ENCODE measurements at places on chromosomes 7 and 10.

DNA sequence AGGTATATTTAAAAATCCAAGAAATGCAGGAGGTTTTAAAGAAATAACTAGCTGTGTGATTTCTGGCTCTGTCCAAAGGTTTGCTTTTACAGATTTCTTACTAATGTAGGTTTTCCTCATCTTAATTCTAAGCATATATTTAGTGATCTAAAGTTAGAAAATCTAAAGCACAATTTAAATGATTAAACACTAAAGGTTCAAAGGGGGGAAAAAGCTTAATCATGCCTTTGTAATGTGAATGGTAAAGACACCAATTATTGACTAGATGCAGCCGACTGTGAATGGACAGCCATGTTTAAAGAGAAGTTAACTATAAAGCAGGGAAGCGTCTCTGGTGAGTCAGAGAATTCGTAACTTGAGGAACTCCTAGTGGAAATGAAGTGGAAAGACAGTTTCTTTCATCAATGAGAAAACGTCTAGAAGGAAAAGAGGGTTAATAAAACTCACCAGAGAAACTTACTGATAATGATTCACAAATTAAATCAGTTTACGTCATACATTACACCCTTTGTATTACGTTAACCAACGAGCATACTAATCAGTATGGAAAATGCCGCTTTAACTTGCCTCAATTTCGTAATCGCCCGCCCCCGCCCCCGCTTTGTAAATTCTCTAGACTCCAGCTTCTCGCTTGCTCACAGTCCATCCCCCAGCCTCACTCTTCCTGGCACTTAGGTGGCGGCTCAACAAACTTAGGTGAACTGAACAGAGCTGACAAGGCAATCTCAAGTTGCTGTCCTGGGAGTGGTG, 1.1 kb upstream of the HBP1 start:
- DNase-seq: no peak

GRCh38 chr10:104259456-104259855, 4.8 kb downstream of the GSTO1 start:
- no peak for DNase-seq

- DNase-seq: no peak
These were observed 1164.0 kb upstream of the CELF2 start for GRCh38 chr10:9853405-9854355.

DNA sequence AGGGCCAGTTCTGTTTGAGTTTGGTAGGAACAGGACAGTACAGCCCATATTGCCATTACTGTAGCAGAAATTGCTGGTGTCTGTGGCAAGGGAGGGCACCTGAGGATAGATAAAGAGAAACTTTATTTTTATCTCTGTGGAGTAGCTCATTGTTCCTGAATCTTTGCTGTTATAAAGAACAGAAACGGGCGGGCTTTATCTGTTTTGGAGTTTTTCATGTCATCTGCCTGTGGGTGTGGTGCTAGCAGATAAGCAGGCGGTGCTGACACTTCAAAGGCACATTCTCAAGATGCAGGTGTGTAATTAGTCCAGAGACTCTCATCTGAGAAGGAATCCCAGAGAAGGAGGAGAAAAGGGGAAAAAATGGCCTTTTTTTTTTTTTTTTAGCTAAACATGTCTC, 11.5 kb downstream of the ZNF273 start:
- no peak for DNase-seq

DNA sequence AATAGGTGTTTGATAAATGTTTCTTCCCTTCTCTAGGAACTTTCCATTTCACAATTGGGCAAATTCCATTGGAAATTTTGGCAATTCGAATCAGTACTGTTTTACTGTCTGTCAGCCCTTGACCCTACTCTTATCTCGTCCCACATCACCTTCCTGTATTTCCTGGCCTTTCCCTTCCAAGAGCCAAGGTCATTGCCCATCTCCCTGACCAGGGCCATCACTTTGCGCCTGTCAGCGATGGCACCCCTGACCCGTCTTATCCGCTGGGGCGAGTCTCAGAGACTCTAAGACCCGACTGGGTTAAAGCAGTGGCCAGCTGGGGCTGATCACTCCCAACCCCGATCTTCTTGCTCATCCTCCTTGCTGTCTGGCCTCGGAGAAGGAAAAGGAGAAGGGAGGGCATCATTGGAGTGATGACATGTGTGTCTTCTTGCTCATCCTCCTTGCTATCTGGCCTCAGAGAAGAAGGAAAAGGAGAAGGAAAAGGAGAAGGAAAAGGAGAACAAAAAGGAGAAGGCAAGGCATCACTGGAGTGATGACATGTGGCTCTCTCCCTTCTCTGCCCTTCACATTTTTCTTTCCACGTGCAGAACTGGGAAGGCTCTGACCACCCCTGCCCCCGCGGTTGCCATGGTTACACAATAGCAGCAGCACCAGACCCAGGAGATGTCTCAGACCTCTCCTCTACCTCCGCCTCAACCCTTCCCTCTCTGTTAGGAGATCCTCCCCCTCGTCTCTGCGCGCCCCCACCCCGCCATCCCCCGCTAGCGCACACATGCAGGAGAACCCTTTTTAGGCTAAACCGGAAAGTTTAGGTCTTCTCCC, 2.0 kb downstream of the SEMA3D start:
- no peak for DNase-seq

GRCh38 chr10:128274938-128275337, 148.7 kb upstream of the MKI67 start:
- no peak for DNase-seq

All from stimulated activated CD8-positive, alpha-beta memory T cell treated with anti-CD3 and anti-CD28 coated beads, Interleukin-2, amount 100 ng/mL, for 1 hour (primary cell).